ENCODE measurements at places on chromosomes 5 and 9. TPM values are rescaled to one million over a fixed set of nuclear protein-coding genes. Genes with fewer than 3 reads are reported as not detected.

Gene IFNB1
- total RNA-seq: not detected

Gene SPINK7
- not detected for total RNA-seq

Gene MTMR12
- 9.7 TPM for total RNA-seq

Gene SLC6A7
- not detected for total RNA-seq

Gene GRM6
- not detected for total RNA-seq

Gene PCDHB7
- 2.0 TPM for total RNA-seq

Gene NLN
- total RNA-seq: 40.7 TPM

Gene SPAAR
- total RNA-seq: 0.38 TPM

Gene RNF208
- not detected for total RNA-seq

Gene NCS1
- total RNA-seq: 70.1 TPM

Gene IL17B
- total RNA-seq: not detected

DNA sequence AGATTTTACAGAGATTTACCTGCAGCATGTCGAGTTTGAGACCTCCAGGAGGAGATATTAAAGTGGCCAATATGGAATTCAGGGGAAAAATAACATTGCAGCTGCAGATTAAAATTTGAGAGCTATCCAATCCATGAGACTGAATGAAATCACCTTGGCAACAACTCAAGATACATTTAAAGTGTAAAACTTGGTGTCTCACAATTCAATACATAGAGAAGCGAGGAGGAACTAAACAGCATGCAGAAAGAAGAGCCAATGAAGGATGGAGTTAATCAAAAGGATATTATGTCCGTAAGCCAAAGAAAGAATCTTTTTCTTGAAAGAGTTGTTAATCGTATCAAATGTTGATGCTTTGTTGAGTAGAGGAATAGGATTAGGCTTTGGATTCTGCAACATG is 455.1 kb downstream of the CDH18 start:
- DNase-seq: no peak

DNA sequence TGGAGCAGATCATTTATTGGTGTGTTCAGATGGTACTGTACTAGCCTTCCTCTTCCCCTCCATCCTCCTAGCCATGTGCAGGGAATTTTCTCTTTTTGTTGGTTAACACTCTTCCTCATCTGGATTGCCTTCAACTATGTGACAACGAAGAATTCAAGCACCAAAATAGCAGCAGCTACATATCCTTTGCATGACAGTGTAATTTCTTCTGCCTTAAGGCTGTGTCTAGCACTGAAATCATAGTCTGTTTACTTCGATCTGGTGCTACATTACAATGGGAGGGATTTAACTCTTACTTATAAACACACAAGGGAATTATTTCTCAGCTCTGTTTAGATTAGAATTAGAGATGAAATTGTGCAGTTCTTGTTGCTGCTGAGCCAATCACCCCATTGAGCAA is 260.4 kb downstream of the ARL15 start:
- no peak for DNase-seq

DNA sequence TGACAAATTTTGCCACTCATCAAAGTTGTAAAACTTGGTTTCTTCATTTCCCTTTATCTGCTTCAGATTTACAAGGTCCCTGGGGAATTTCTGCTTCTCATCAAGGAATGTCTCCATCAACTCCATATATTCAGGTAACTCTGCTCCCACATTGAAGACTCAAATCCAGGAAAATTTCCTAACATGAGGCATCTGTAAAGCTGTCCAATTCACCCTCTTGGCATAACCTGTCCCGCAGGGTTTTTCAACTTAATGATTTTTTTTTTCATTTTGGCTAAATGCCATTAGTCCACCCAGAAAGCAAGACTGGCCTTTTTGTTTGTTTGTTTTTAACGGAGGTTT is 50.2 kb upstream of the SLC30A5 start:
- DNase-seq: no peak

- peak; percentile 69 for DNase-seq
Observed at GRCh38 chr5:132419502-132420468, 50.3 kb downstream of the SLC22A5 start.

DNA sequence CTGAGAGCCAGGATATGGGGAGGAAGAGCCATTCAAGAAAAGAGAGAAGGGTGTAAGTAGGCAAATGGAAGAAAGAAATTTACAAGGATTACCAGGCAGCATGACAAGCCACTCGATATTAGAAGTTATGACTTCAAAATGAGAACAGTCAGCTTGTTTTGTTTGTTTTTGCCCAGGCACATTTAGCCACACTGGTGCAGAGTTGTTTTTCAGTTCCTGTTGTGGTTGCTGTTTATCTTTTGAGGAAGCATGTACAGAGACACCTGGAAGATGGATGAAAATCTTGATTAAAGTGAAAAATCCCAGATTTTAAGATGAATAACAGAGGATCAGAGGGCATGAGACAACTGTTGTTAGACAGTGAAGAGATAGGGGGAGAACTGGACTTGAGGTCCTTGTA is 199.1 kb downstream of the MTRR start:
- DNase-seq: no peak

DNA sequence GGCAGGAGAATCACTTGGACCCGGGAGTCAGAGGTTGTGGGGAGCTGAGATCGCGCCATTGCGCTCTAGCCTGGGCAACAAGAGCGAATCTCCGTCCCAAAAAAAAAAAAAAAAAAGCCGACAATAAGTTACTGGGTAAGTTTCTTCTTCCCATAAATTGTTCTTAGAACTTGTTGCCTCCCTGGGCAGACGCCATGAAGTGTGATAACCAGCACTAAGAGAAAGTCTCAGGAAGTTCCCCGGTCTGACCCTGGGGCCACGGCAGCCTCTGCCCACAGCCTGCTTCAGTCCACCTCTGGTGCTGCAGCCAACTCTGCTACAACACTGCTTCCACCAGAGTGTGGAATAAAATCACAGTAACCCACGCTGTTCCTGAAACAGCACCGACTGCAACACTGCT is 19.1 kb downstream of the LPCAT1 start:
- DNase-seq: no peak

- DNase-seq: peak; percentile 67
Observed at GRCh38 chr9:2418619-2419018, 203.0 kb upstream of the VLDLR start.

DNA sequence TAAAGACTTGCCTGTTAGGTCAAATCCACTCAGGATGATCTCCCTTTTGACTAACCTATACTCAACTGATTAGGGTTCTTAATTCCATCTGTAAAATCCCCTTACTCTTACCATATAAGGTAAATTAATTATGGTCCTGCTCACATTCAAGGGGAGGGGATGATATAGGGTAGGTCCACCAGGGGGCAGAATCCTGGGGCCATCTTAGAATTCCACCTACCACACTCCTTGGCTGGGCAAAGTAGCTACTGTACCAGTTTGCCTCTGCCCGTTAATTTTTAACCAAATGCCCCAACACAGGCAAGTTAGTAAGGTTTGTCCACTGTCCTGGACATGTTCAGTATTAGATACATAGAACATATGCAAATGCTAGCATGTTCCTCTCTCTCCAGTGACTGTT is 262.4 kb downstream of the SEMA5A start:
- DNase-seq: no peak

GRCh38 chr9:110807956-110808598 is 139.5 kb downstream of the MUSK start:
- DNase-seq: peak; percentile 48

- no peak for DNase-seq
Observed at GRCh38 chr5:133393776-133394476, 218.4 kb downstream of the FSTL4 start.

DNA sequence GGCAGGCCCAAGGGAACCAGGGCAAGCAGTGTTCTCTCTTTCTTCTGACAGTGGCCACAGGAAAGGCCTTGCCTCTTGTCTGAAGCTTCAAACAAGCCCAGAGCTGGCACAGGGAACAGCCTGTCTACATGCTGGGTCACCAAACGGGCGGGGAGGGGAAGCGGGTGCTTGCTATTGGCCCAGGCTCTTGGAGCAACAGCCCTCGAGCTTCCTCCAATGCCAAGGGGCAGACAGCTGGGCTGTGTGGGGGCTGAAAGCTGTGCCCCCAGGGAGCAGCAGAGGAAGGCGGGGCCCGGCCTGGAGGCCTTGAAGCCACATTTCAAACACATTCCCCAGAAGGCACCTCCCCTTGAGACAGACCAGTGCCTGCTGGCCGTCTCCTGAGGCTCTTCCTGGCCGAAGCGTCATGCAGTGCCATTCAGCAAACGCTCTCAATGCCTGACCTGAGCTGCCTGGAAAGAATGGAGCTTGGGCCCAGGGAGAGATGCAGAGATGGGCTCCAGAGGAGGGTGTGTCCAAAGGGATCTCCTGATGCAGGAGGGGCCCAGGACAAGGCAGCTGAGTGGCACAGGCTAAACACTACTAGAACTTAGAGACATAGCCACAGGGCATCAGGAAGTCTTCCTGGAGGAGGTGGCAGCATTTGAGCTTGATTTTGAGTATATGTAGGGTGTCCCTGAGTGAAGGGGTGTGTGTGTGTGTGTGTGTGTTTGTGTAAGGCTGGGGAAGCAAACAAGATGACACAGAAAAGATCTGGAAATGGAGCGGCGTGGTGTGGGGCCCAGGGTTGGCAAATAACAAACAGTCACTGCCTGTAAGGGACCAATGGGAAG is 2.5 kb downstream of the FIBCD1 start:
- DNase-seq: peak; percentile 93

DNA sequence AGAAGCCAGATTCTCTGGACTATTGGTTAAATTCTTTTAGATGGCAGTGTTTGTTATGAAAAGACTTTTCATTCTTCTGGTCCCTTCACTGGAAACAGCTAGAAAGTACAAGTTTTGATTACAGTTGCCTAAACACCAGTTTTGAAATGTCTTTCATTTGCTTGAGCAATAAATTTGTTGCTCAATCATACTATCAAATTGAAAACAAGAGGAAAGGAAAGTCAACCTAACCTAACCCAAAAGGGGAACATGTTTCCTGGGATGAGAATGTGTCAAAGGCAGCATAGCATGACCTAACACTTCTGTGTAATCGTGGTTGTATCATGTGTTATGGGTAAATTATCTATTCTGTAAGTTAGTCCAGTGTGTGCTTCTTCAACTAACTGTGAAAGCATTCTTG is 213.2 kb downstream of the TMC1 start:
- peak; percentile 2 for DNase-seq

DNA sequence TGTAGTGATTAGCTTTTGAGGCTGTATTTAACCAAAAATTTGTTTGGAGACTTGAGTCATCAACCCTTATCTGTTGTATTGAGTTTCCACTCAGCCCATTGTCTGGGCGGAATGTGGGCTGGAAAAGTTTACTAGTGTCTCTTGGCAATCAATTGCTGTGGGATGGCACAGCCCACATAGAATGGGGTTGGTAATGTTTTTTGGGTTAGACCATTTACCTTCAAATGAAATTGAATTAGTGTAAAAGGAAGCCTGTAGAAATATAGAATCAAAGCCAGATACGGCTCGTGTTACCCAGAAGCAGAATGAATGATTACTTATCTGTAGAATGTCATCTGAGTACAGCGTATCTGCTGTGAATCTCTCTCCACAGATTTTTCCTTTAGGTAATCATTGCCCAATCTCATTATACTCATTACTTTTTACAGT is 142.9 kb downstream of the AOPEP start:
- peak; percentile 83 for DNase-seq

DNA sequence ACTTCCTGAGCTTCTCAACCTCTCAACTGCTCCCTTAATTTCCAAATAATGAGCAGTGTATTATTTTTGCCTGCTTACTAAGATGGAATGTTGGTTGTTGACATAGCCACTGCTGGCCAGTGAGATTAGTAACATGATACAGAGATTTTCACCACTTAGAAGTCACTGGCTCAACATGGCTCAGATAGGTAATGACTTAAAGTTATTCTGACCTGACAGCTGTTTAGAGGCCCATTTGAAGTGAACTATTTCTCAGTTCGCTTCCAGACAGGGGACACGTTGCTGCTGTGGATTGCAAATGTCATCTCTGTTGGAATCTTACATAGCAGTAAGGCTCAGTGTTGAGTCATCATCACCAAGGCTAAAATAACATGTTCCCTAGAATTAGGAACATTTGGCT is 490.2 kb downstream of the TLE4 start:
- peak; percentile 100 for DNase-seq

- DNase-seq: peak; percentile 32
Observed at GRCh38 chr9:75552941-75553340, 337.5 kb upstream of the PCSK5 start.

GRCh38 chr9:96057155-96057554 is 181.7 kb downstream of the ERCC6L2 start:
- DNase-seq: no peak

GRCh38 chr5:38420691-38421390 is 135.6 kb downstream of the LIFR start:
- DNase-seq: peak; percentile 86

DNA sequence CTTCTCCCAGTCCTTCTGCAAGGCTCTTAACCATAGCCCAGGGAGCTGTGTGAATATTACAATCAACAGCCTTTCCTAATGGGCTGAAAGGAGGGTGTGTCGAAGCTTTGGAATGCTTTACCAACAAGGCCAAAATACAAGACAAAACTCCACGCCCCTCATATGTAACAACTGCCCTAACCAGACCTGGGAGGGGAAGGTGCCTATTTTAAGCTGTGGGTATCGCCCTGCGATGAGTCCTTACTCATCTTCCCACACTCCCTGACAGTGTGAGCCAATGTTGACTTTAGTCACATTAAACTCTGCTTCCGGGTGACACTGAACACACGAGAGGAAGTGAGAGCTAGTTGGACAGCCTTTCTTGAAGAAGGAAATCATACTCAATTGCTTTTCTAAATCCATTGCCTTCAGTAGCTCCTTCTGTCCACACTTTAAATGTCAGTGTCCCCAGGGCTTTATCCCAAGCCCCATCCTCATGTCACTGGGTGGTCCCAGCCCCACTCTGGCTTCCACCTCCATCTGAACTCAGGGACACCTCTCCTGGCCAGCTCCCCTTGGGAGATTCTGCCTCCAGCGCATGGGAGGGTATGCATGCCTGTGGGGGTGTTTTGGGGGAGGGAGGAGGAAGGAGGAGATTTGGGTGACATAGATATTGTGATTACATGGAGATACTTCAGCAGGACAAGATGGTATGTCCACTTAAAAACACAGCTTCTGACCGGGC is 6.5 kb upstream of the TBC1D9B start:
- peak; percentile 88 for DNase-seq

DNA sequence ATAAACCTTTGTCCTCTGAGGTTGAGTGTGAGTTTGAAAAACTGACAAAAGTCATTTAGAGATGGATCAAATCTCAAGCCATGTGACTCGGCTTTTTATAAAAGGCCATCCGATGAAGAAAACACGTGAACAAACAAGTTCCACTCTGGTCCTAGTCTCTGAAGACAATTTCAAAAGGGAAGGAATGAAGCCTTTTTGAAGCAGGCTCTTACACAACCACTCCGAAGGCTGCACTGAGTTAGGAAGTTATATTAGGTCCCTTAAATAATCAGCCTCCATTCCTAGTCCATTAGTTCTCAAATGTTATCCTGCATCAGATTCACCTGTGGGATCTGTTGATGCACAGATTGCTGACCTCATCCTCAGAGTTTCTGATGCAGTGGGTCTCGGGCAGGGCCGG is 166.6 kb upstream of the HMHB1 start:
- no peak for DNase-seq
